ENCODE measurements at places on chromosomes 5 and 9.

GRCh38 chr9:13962006-13962405 lies 351.9 kb downstream of the NFIB start:
- no peak for DNase-seq

- DNase-seq, result no peak
Observed at GRCh38 chr9:78127279-78128225, 95.9 kb upstream of the GNAQ start.

DNA sequence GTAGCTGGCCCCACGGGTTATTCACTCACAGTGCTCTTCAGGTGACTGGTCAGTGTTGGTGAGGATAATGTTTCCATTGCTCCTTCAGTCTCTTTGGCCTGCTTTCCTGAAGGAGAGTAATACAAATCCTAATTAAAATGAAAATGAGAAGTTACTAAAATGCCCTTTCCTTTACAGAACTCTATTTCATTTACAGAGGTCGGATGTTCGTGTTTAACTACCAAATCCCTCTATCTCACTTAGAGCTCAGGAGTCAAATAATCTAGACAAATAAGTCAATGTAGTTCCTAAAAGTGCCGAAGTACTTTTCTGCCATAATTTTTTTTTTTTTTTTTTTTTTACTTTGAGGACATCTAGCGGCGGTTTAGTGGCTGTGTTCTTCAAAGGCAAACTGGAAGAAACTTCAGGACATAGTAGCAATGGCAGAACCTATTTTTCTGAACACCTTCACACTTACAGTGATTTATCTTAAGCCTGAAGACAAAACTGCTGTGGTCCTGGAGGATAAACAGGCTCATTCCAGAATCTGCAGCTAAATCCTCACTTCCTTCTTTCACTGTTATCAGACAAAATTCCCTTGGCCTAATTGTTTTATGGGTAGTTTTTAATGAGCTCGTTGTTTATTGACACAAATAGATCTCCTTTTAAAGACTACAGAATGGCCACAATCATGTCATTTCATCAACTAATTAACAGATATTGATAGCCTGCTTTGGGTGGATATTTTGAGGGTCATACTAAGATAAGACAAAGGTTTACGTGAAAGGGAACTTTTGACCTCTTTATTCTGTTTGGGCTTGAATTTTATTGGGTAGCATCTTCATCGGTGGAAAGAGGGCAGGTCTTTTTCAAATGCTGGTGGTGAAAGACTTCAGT lies 207.6 kb upstream of the DMRTA1 start:
- peak; percentile 29 for DNase-seq

- DNase-seq, result no peak
Observed at GRCh38 chr5:115033861-115034260, 135.8 kb downstream of the TRIM36 start.

DNA sequence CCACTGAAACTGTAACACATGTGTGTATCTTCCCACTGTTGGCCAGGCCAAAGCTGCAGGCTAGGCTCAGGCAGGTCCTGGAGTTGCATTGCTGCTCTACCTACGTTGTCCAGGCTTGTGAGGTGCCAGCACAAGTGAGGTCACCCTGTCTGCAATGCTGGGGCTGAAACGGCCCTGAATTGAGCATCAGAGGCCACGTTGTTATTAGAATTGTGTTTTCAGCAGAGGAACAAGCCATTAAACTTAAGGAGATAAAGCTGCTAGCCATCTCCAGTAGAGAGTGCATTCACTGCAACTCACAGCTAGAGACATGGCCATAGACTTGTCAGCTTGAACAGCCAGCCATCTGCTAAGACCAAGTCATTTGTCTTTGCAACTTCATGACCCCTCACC lies 191.8 kb downstream of the SEMA6A start:
- no peak for DNase-seq

DNA sequence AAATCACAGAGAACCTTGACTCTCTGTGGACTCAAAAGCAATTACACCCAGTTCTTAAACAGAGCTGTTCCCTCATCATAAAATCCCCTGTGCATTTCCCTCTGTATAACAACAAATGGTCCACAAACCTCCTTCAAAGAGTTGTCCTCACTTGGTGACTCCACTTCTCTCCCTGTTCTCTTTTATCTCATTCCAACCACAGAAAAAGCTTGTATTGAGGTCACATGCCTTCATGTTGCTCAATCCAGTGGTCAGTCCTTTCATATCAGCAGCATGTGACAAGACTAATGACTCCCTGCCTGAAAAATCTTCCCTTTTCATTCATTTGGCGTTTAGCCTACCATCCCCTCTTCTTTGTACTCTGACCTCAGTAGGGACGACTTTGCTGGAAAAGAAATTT lies 158.0 kb downstream of the DEPDC1B start:
- DNase-seq, result peak; percentile 14
